Activated CD4-positive, CD25-positive, alpha-beta regulatory T cell (primary cell): ENCODE measurements at places on chromosomes 16 and 17.

DNA sequence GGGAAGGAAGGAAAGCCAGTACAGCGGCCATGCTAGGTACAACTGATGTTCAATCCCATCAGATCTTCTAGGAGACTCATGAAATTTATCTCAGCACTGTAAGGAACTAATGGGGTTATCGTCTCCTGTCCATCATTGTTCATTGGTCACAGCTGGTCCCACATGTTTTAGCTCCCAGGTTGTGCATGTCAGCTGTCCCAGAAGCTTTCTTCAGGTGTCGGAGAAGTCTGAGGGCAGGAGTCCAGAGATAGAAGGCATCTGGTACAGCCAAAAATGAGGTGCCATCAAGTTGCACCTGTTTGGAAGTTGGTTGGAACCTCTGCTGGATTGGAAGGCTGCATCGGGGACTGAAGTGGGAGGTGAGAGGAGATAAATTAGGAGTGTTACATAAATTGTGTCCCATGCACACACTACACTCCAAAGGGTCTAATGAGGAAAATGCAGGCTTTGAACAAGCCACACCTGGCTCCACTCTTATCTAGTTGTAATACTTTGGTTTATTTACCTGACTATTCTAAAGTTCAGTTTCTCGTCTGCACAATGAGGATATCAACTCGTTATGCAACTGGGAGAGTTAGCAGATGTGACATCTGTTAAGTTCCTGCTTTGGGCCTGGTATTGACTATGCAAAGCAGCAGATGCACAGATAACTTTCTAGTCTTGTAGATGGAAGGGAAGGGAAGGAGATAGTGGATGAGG lies 62.9 kb downstream of the MAP2K6 start:
- no peak for DNase-seq

- no peak for DNase-seq
Measured at GRCh38 chr17:49213399-49213798, 2.9 kb downstream of the ABI3 start.

- no peak for DNase-seq
Measured at GRCh38 chr17:40542558-40543411, 22.5 kb downstream of the CCR7 start.

DNA sequence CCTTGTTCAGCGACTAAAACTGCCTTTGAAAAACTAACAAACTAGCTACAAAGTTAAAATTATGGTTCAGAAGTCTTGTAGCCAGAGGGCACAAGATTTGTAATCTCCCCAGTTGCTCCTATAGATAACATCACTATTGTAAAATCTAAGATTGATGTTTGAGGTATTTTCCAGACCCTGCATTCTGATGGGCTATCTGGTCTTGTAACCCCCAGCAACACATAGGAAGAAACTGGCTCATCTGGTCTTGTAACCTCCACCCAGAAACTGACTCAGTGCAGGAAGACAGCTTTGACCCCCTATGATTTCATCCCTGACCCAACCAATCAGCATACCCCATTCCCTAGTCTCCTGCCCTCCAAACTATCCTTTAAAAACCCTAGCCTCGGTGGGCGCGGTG lies 12.3 kb upstream of the CHCT1 start:
- DNase-seq: no peak

GRCh38 chr17:33140413-33141099 lies 148.9 kb downstream of the SPACA3 start:
- no peak for DNase-seq

- no peak for DNase-seq
Measured at GRCh38 chr16:80997139-80997798, 9.4 kb downstream of the CMC2 start.

- DNase-seq: no peak
Measured at GRCh38 chr17:16288860-16289571, 64.3 kb downstream of the CENPV start.

DNA sequence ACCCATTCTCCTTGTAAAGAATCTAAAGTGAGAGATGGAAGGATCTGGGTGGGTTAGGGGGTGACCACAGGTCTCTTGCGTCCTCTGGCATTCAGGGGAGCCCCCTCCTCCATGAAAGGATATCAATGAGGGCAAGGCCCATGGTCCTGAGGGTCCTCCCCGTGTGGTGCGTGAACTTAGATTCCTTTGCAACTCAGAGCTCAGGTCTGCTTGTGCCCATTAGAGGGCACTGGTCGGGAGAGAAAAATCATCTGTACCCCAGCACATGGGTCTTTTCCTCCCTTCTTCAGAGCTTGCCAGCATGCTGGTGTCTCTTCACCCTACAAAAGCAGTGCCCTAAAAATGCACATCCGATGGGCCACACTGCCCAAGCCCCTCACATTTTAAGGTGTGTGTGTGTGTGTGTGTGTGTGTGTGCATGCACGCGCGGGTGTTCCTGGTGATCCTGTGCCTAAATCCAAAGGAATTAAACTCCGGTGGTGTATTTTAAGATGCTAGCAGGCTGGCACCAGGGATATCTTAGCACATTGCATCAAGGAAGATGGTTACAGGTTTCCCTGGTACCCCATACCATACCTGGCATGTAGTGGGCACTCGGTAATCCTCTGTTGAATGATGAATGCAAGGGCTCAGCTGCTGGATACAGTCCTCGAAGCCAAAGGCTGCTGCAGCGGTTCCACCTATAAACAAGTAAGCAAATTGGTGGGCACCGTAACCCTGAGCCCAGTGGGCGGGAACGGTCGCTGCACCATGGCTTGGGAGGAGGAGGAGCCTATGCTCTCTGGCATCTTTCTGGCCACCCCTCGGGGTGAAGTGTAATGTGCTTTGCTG lies 4.7 kb downstream of the C1QTNF1 start:
- DNase-seq: no peak

DNA sequence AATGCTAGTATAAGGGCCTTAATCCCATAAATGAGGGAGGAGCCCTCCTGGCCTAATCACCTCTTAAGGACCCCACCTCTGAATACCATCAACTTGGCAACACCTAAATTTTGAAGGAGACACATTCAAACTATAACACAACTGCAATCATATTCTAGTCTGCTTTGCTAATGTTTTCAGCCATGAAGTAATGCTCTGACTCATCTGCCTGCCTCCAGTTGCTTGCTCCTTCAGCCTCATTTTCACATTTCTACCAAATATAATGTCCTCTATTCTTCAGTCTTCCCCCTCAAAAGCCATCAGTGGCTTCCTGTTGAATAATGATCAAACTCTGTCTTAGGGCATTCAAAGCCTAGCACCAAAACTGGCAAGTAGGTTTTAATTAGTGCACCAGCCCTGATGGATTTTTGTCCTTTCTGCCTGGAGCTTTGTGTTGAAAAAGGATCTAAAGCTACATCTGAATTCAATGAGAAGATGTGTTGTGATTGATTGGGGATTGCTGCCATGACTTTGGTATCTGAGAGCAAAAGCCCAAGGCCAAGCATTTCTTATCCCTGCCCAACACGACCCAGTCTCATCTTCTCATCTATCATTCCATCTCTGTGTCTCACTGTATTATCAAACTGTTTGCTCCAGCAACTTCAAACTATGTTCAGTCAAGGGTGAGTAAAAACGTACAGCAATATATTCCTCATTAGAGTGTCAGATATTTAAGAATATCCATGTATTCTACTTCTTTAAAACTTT lies 140.8 kb upstream of the ELAC2 start:
- DNase-seq: no peak

- no peak for DNase-seq
Measured at GRCh38 chr16:21628772-21629171, 23.6 kb downstream of the IGSF6 start.

DNA sequence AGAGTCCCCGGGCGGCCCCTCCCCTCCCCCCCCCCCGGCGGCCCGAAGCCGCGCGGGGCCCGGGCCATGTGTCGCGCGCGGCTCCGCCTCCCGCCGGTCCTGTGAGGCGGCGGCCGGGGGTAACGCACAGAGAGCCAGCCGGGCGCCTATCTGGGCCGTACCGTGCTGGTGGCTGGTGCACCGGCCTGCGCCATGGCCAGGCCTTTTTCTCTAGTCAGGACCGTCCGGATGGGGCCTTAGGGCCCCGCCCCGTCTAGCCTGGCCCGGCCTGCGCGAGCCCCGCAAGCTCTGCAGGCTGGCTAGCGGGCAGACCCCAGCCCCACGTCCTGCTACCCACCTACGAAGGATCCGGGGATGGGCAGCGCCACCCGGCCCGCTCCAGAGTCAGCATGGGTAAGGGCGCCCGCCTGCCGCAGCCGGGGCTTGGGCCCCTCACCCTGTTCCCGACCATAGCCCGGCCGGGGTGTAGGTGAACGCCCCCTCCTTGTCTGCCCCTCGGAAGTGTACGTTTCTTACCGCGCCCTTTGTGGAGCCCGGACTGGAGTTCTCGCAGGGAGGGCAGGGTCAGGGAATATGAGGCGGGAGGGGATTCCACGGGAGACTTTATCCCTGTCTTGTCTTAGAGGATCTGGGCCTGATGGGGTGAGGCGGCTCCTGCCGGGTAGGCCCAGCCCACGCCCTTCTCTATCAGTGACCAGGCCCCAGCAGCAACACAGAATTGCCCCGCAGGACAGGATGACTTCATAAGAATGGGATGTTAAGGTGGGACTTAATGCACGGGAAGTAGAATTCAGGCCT lies at the start of gene CENPT:
TSS of gene CENPT (minus strand) at position 630 of the 798 bp plus-strand sequence. CDS start 13,834 bp downstream, outside the sequence.
- DNase-seq: no peak

- DNase-seq: no peak
Measured at GRCh38 chr16:3194792-3195191, 6.8 kb downstream of the OR1F1 start.

GRCh38 chr17:57783338-57783742 lies 38.2 kb upstream of the CCDC182 start:
- peak; percentile 43 for DNase-seq

- no peak for DNase-seq
Measured at GRCh38 chr17:40310882-40311391, 2.0 kb downstream of the RARA start.

DNA sequence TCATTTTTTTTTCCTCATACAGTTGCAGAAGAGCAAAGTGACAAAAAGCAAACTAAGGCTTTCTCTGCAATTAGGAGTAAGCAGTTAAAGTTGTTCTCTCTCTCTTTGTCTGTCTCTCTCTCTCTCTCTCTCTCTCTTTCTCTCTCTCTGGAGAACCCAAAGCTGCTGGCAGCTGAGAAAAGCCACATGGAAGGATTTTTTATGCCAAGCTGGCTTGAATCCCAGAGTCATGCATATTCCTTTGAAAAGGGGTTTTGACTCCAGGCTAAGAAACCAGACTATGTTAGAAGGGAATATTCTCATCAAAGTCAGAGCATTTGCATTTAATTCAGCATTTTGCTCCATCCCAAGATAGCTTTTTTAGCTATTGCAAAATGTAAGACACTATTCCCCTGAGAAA lies 1114.2 kb upstream of the GOT2 start:
- DNase-seq: no peak

DNA sequence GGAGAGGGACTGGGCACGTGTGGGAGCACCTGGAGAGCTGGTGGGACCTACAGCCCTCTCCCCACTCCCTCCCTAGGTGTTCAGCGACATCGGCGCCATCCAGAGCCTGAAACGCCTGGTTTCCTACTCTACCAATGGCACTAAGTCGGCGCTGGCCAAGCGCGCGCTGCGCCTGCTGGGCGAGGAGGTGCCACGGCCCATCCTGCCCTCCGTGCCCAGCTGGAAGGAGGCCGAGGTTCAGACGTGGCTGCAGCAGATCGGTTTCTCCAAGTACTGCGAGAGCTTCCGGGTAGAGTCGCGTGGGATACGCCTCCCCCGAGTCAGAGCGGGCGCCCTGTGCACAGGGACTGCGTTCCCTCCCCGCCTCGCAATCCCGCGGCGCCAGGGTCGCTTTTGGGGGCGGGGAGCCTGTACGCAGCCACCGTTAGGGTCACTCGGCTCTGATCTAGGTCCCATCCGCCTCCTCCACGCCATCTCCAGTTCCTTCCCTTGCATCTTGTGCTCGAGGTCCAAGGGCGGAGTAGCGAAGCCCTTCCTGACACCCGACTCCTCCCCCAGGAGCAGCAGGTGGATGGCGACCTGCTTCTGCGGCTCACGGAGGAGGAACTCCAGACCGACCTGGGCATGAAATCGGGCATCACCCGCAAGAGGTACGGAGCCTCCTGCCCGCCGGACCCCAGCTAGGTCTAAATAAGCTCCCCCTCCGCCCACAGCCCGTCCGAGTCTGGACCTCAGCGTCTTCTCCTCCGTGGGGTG lies 13.0 kb downstream of the SARM1 start:
- peak; percentile 46 for DNase-seq

DNA sequence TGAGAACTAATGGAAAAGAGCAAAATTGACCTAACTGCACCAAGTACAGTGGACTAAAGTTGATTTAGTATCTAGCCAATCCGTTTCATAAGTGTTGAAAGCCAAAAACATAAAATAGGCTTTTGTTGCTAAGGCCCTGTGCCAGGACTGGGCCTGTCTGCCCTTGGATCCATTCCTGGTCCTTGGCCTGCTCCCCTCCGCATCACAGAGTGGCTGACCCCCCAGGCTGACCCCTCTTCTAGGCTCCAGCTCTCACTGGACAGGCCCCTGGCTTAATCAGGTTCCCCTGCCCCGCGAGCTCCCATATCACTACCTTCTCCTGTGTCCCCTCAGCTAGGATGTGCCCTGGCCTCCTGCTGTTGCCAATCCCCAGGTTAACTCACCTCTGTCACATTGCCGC lies 313.6 kb upstream of the MYOCD start:
- DNase-seq: no peak

GRCh38 chr17:2380226-2380922 lies 20.5 kb downstream of the MNT start:
- no peak for DNase-seq

GRCh38 chr16:263182-263774 lies 12.5 kb downstream of the RGS11 start:
- no peak for DNase-seq

DNA sequence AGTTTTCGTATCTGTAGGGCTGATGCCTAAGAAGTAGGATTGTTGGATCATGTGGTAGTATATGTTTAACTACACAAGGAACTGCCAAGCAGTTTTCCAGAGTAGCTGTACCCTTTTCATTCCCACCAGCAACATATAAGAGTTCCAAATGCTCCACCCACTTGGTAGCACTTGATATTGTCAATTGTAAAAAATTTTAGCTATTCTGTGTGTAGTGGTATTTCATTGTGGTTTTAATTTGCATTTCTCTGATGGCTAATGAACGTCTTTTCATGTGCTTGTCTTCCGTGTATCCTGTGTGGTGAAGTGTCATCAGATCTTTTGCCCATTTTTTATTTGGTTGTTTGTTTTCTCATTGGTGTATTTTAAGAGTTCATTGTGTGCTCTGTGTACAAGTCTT lies 69.7 kb downstream of the TANC2 start:
- no peak for DNase-seq

- DNase-seq: no peak
Measured at GRCh38 chr17:60256174-60256573, 106.4 kb downstream of the CA4 start.
